ENCODE measurements at places on chromosomes 7 and 10. TPM values are rescaled to one million over a fixed set of nuclear protein-coding genes. Genes with fewer than 3 reads are reported as not detected.

Gene SH2D4B
- not detected for total RNA-seq

Gene PRPS1L1
- total RNA-seq, result not detected

Gene IMMP2L
- total RNA-seq, result 13.3 TPM

Gene AGMO
- 16.6 TPM for total RNA-seq

Gene RBP4
- not detected for total RNA-seq

Gene UPK3B
- not detected for total RNA-seq

Gene SPRN
- total RNA-seq, result not detected

Gene TASOR2
- total RNA-seq, result 65.0 TPM

Gene PPP1R9A
- total RNA-seq, result 12.6 TPM

Gene CXCL12
- total RNA-seq, result 6.7 TPM

Gene TCF7L2
- 90.8 TPM for total RNA-seq

Gene GBX1
- not detected for total RNA-seq

Gene CTAGE6
- not detected for total RNA-seq

Gene LIPK
- not detected for total RNA-seq

Gene LIPJ
- total RNA-seq, result not detected

Gene IDI2
- total RNA-seq, result not detected

Gene TSPAN12
- total RNA-seq, result 68.3 TPM

Gene VPS37D
- total RNA-seq, result not detected

Gene OPN1SW
- not detected for total RNA-seq

Gene MMP21
- total RNA-seq, result 2.5 TPM

Gene AVPI1
- total RNA-seq, result 49.6 TPM

Gene ASAH2
- total RNA-seq, result 6.5 TPM

Gene BTBD16
- total RNA-seq, result not detected

Gene LRIT1
- total RNA-seq, result not detected

Gene AKR1E2
- 2.0 TPM for total RNA-seq

Gene KLF14
- total RNA-seq, result not detected

Gene TNPO3
- 39.1 TPM for total RNA-seq

Gene OR9A2
- total RNA-seq, result not detected

Gene EPHA1
- total RNA-seq, result 52.5 TPM

Gene HOXA9
- total RNA-seq, result 71.2 TPM

Gene CHN2
- total RNA-seq, result 159 TPM

Gene RAPGEF5
- 111 TPM for total RNA-seq

Gene LRRN3
- not detected for total RNA-seq

Gene MYL10
- not detected for total RNA-seq

Gene PLEKHS1
- 129 TPM for total RNA-seq

Gene PLCE1
- 28.8 TPM for total RNA-seq

Gene BMPER
- 17.3 TPM for total RNA-seq

Gene CRYGN
- not detected for total RNA-seq

Gene CLDN3
- 795 TPM for total RNA-seq

Gene CNTNAP2
- total RNA-seq, result 4.9 TPM

Gene PDSS1
- total RNA-seq, result 28.1 TPM

Gene LRMDA
- total RNA-seq, result 1.4 TPM

Gene TAC1
- total RNA-seq, result not detected

Data from Peyer's patch (tissue), 4 donors.